ENCODE measurements at places on chromosomes 1 and 21.

DNA sequence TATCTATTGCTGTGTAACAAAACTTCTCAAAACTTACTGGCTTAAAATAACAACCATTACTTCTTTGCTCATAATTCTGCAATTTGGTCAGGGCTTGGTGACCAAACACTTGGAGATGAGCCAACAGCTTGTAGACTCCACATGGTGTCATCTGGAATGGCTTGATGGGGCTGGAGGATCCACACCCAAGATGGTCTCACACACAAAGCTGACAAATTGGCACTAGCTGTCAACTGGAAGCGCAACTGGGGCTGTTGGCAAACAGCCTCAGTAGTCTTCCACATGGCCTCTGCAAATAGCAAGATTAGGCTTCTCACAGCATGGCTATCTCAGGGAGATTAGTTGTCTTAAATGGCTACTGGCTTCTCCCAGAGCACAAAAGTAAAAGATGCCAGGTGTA is 27.1 kb upstream of the MTF2 start:
- DNase-seq = no peak

DNA sequence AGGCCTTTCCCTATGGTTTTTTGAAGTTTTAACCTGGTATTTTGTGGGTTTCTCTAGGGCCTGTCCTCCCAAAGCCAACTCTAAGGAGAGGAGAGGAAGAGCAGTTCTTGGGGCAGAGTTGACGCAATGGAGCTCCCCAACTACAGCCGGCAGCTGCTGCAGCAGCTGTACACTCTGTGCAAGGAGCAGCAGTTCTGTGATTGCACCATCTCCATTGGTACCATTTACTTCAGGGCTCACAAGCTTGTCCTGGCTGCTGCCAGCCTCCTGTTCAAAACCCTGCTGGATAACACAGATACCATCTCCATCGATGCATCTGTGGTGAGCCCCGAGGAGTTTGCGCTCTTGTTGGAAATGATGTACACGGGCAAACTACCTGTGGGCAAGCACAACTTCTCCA is 38.2 kb downstream of the ZBTB40 start:
- no peak for DNase-seq

GRCh38 chr1:105122041-105122440 is 1372.3 kb downstream of the AMY1C start:
- DNase-seq = no peak

- DNase-seq = no peak
Observed at GRCh38 chr1:186785503-186785902, 43.2 kb upstream of the PLA2G4A start.

- no peak for DNase-seq
Observed at GRCh38 chr1:112702067-112702395, 4.9 kb downstream of the RHOC start.
